Frontal cortex (tissue), 4 donors: ENCODE measurements at places on chromosomes 16 and 17.

DNA sequence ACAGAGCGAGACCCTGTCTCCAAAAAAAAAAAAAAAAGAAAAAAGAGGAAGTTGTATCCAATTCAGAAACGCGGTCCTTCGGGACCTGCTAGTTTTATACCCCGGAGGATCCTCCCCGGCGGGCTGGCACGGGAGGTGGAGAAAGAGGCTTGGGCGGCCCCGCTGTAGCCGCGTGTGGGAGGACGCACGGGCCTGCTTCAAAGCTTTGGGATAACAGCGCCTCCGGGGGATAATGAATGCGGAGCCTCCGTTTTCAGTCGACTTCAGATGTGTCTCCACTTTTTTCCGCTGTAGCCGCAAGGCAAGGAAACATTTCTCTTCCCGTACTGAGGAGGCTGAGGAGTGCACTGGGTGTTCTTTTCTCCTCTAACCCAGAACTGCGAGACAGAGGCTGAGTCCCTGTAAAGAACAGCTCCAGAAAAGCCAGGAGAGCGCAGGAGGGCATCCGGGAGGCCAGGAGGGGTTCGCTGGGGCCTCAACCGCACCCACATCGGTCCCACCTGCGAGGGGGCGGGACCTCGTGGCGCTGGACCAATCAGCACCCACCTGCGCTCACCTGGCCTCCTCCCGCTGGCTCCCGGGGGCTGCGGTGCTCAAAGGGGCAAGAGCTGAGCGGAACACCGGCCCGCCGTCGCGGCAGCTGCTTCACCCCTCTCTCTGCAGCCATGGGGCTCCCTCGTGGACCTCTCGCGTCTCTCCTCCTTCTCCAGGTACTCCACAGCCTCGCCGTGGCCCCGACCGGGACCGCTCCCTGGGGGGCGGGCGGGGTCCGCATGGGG lies at the start of gene CDH3:
CDH3 (plus strand) TSS at position 596 of the 779 bp plus-strand sequence; CDS start at position 666, 70 bp downstream.
- DNase-seq = no peak

DNA sequence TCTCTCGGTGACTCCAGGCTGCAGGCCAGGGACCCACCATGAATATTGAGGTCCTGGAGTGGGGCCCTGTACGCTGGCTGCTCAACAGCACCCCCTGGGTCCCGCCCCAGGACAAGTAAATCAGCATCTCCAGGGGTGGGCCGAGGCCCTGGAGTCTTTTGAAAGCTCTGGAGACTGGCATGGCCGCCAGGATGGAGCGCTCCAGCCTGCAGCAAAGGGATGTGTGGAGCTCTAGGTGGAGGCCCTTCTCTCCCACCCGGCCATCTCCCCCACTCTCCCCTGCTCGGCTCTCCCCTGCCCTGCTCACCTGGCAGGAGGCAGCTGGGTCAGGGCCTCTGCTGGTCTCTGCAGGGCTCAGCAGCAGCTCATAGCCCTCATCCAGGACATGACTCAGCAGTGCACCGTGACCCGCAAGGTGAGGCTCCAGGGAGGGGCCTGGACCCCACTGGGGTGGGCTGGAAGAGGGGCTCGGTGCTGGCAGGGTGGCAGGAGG lies 16.6 kb downstream of the SGSH start:
- no peak for DNase-seq

DNA sequence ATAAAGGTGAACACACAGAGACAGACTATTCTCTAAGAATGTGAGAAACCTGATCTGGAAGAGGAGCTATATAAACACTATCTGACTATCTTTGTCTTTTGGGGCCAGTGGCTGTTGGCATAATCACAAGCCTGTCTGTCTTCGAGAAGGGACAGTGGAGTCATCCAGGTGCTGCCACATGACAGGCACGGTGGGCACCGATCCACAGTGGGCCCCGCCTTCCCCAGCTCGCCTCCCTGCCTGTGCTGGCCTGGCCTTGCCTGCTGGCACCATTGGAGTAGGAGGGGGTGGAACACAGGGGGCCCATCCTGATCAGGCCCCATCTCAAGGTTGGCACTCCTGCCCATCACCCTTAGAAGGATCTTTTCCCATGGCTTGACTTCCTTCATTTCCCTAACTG lies 112.8 kb downstream of the CCDC182 start:
- DNase-seq = no peak

GRCh38 chr17:80665792-80666191 lies 121.2 kb downstream of the RPTOR start:
- no peak for DNase-seq

- DNase-seq = peak; percentile 72
These were observed 15.7 kb downstream of the GJD3 start for GRCh38 chr17:40348562-40349476.

DNA sequence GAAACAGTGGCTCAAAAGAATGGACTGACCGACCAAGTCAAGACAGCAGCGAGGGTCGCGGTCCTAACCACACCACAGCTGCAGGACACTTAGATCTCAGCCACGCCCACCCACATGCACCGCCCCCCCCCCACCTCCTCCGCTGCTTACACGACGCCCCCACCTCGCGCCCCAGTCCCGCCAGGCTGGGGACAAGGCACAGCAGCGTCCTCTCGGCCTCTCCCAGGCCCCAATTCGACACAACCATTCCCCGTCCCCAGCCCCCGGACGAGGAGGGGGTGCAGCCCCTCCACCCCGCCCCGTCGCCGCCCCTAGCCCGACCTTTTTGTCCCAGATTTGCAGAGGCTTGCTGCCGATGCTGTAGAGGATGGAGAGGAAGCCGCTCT lies 477 bp downstream of the CFAP20 start:
- DNase-seq = no peak

DNA sequence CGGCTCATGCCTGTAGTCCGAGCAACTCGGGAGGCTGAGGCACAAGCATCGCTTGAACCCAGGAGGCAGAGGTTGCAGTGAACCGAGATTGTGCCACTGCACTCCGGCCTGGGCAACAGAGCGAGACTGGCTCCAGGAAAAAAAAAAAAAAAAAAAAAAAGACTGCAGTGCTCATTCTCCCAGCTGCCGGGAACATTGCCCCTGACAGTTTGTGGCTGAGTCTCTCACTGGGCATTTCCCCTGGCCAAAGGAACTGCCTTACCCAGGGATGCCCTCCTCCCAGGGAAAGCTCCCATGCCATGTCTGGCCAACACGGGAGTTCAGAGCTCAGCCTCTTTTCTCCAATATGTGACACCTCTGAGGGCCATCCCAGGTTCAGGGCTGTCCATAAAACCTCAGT lies 21.3 kb upstream of the USP10 start:
- no peak for DNase-seq

GRCh38 chr16:82814059-82814458 lies 187.3 kb downstream of the CDH13 start:
- DNase-seq = no peak

- DNase-seq = no peak
These were observed 32.5 kb downstream of the PHKB start for GRCh38 chr16:47493381-47494337.

- no peak for DNase-seq
These were observed 11.2 kb downstream of the CHD9NB start for GRCh38 chr16:53041320-53042051.

DNA sequence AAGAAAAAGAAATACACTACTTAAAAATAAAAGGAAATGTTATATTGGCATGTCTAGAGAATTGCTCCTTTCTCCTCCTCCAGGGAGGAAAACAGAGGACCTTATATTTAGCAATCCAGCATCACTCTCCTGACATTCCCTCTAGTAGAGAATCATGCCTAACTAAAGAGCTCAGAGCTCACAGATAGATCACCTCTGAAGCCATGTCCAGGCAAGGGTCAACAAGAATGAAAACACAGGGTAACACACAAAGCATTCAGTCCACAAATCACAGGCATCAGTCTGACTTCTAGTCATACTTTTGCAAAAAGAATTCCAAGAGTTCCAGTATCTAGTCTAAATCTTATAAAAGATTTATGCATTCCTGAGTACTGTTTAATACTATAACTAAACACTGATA lies 4.4 kb upstream of the HASPIN start:
- DNase-seq = no peak
